ENCODE measurements at places on chromosomes 11 and 22.
A peak's percentile ranks its signal among the peaks of the same experiment; 100 is the strongest.

GRCh38 chr11:2461253-2461955, 16.6 kb downstream of the KCNQ1 start:
- no peak for DNase-seq

DNA sequence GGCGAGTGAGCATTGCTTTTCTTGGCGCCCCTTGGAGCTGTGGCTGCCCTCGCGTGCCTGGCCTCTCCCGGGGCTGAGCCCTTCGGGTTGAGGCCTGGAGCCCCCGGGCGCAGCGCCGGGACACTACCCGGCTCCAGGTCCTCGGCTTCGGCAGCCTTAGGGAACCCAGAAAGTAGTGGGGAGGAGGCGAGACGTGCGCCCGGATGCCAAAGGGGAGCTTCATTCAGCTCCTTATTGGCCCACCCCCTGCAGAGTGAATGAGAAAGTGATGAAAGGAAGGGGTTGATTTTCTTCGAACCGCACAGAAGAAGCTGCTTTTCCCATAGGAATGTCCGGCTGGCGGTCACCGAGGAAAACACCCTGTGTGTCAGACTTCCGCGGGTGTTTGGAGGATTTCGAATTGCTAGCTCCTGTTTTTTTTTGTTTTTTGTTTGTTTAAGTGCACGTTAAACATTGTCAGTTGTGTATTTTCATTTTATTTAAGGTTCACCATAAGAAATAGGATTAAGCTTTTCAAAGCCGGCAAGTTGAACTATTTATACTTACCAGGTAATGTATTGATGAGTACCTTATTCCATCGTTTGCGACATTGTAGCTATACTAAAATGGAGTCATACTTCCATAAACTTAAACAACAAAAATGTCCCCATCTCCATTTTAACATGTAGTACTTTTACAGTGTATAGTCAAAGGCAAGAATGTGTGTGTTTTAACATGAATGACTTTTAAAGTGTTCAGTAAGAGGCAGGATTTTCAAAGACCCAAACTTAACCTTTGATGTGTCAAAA, 841 bp upstream of the EIF4G2 start:
- peak; percentile 69 for DNase-seq

GRCh38 chr11:77102246-77103210, at the start of gene OMP:
Gene OMP (plus strand): TSS chr11:77102840. CDS start chr11:77102840, 0 bp downstream.
- no peak for DNase-seq

DNA sequence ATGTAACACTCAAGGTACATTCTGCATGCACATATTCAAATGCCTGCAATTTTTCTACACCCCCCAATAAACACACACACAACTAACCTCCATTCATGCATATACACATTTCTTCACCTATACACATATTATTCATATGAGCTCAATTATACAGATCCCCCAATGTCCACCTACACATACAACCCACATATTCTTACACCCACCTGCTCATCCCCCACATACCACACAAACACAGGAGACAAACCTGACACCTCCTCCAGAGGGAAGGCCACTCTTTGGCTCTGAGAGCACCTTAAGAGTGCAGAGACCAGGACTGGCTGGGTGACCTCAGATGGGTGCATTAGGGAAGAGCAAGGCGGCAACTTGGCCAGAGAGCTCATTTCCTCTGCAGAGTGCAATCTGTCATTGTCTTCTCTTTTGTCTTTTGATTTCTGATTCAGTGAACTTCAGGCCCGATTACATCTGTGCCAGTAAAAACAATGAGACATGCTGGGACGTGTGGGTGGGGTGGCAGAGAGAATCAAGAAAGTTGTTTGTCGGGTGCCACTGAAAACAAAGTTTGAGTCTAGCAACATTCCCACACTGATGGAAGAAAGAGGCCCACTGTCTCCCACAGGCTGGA, 208.4 kb downstream of the NXPE2 start:
- no peak for DNase-seq

GRCh38 chr11:31921081-31921480, 110.0 kb upstream of the PAX6 start:
- no peak for DNase-seq

GRCh38 chr11:64593156-64594105, 2.4 kb downstream of the SLC22A12 start:
- DNase-seq, result no peak

DNA sequence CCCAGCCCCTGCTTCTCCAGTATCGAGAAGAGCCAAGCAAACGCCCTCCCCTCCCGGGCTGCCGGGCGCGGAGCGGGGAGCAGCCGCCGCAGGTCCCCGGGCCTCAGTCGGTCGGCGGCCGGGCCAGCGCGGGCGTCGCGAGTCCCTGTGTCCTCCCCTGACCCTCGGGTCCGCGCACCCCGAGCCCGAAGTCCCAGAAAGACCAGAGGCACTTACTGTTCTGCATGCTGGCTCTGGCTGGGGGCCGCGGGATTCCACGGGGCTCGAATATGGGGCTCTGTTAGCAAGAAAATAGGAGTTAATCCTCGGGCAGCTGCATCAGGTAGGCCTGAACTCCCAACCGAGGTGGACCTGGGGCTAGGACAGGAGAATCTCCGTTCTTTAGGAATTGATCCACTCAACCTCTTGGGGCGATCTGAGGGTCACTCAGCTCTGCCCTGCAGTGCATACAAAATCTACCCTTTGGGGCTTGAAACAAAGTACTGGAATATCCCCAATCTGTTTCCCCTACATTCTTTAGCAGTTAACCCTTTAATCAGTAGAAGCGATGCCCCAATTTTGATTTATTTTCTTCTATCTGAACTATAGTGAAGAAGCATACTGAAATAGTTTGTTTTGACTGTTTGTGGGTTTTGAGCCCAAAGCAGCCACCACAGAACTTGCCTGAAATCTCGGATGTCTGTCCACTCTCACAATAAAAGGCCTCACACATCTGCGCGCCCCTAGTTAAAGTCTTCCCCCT, 4.8 kb downstream of the PAX6 start:
- no peak for DNase-seq

GRCh38 chr11:4654635-4655369, 11.0 kb downstream of the OR51E1 start:
- DNase-seq, result no peak

GRCh38 chr11:83572581-83573496, 286.7 kb upstream of the CCDC90B start:
- no peak for DNase-seq

- no peak for DNase-seq
Observed at GRCh38 chr11:129930296-129930695, 34.9 kb upstream of the NFRKB start.

- no peak for DNase-seq
Observed at GRCh38 chr22:28947125-28947524, 63.8 kb downstream of the ZNRF3 start.

DNA sequence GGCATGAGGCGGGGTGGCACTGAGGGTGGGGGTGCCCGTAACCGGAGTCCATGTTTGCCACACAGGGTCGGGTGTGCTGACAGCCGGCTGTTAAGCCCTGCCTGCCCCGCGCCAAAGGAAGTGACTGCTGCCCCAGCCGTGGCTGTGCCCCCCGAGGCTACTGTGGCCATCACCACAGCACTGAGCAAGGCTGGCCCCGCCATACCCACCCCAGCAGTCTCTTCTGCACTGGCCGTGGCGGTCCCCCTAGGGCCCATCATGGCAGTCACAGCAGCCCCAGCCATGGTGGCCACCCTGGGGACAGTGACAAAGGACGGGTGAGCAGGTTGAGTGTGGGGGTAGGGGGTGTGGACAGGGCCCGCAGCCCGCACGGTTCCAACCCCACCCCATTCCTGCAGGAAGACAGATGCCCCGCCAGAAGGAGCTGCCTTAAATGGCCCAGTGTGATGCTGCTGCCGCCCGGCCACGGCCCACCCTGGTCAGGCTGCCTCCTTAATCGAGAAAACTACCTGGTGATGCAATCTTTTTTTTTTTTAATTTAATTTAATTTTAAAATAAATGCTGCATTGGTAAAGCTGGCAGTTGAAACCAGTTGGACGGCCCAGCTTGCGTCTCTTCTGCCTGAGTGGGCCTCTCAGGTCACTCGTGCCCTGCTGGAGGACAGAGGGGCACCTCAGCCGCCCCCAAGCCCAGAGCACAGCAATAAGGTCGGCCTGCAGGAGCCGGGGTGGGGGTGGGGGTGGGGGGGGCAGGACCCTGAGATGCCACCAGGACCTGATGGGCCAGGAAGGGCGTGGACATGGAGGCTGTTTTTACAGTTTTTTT, 30.8 kb downstream of the SBF1 start:
- DNase-seq, result no peak

DNA sequence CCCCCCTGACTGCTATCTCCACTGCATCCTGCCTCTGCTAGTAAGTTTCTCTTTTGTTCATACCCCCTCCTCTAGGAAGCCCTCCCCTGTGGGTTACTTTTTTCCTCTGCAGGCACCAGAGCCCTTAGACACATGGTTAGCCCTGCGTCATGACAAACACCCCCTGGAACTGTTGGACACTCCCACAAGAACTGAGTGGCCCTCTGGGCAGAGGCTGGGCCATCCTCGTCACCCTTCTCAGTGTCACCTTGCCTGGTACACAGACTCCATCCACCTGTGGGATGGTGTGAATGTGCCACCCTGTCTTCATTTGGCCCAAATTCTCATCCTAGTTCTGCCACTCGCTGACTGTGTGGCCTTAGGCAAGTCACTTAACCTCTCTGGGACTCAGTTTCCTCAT, 4.1 kb upstream of the RAB3IL1 start:
- DNase-seq, result no peak

DNA sequence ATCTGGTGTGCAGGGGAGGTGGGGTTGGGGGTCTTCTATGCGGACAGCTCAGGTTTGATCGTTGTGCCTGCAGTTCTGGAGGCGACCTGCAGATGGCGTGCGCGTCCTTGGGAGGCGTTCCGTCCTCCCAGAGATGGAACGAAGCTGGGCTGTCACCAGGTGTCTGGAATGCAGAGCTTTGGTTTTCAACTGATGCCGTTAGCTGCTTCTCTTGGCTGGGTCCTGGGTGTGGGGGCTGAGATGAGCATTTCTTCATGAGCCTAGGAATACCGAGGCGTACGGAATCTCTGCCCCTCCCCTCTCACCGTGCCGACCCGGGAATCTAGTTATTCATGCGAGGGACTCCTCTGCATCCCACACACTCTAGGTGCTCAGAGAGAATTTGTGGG, 98.6 kb downstream of the CEP164 start:
- peak; percentile 96 for DNase-seq

DNA sequence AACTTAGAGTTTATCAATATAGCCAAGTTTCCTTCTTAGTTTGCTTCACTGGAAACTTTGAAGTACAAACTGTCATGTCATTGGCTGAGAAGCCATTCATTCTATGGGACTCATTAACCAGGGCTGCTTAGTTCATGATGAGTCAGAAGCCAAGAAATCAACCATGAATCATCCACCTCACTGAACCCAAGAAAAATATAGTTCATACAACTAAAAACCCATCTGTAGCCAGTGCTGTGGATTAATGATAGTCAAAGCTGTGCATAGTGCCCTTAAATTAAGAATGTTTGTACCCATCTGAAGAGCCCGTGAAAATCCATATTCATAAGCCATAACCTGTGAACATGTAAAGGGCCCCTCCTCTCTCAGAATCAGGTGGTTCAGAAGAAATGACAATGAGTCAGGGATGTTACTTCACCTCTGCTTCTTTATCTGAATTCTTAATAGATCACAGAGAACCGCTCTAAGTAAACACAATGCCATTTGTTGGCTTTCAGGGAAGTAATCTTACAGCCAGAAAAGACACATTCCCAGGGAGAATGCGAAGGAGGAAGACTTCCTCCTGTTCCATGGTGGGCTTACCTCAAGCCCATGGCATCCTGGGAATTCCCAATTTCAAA, 25.4 kb downstream of the MMP20 start:
- DNase-seq, result no peak

DNA sequence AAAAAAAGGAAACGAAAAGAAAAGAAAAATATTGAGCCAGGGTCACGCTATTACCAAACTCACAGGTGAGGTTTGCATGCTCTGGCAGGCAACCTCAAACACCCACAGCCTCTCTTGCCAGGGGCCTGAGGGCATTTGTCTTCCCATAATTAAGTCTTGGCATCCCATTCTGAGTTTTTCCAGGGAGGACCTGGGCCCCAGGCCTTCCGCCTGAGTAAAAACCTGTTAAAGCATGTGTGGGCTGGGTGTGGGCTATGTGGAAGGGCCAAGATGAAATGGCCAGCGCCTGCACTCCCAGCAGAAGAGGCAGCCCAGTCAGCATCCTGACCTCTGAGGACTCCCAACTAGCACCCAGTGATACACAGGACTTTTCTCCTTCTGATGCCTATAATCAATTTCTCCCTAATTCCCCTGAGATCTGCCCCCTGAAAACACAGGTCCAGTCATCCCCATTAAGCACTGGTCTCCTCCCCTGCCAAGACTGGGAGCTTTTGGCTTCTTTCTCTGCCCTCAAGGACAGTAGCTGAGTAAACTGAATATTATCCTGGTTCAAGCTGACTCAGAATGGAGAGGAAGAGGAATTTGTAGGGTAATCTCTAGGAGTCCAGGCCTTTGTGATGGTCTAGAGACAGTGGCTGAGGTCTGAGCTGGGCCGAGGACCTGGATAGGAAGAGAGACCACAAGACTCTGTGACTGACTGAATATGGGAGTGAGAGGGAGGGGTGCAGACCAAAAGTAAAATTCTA, 35.6 kb upstream of the ACER3 start:
- no peak for DNase-seq

- no peak for DNase-seq
Observed at GRCh38 chr22:33400891-33401290, 342.7 kb upstream of the SYN3 start.

GRCh38 chr11:91066456-91067047, 843.7 kb upstream of the CHORDC1 start:
- no peak for DNase-seq

GRCh38 chr11:69819541-69820070, 390 bp upstream of the FGF3 start:
- DNase-seq, result peak; percentile 42

- no peak for DNase-seq
Observed at GRCh38 chr22:19043121-19044085, 78.8 kb downstream of the DGCR2 start.

- DNase-seq, result no peak
Observed at GRCh38 chr11:117829369-117829725, 4.8 kb upstream of the FXYD2 start.

GRCh38 chr11:30705913-30706675, 119.9 kb upstream of the MPPED2 start:
- no peak for DNase-seq

DNA sequence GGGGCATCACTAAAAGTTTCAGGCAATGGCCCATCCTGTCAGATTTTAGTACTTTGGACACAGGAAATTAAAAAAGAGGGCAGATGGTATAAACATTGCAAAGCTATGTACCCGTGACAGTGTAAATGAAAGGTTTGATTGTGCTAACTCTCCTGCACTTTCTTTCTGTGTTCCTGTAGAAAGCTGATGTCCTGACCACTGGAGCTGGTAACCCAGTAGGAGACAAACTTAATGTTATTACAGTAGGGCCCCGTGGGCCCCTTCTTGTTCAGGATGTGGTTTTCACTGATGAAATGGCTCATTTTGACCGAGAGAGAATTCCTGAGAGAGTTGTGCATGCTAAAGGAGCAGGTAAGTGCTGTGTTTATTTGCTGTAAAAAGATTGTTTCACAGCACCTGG, 10.3 kb downstream of the CAT start:
- DNase-seq, result no peak

GRCh38 chr11:36540998-36541397, 26.8 kb upstream of the RAG1 start:
- peak; percentile 25 for DNase-seq

Measured in WTC11 (cell line).